ENCODE measurements at places on chromosomes 1 and 21. TPM values are rescaled to one million over a fixed set of nuclear protein-coding genes. Genes with fewer than 3 reads are reported as not detected.

GRCh38 chr21:43716376-43717165 lies 2.4 kb upstream of the PDXK start:
- no peak for DNase-seq

DNA sequence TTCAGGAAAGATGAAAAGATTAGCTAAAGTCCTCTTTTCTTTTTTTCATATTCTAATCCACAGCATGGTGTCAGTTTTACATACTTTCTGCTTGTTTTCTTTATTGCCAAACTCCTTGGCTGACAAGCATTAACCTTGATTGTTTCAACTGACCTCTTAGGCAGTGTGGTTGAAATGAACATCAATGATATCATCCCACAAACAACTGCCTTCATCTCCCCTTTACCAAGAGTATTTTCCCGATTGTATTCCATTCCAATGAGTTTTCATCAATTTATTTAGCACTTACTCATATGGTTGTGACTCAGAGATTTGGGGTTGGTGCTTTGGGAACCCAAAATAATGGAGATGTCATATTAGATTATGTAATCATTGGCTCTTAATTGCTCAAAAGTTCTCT lies 71.8 kb downstream of the SPAG17 start:
- no peak for DNase-seq

GRCh38 chr1:165376811-165377311 lies 20.3 kb upstream of the LMX1A start:
- no peak for DNase-seq

The OR6K3 gene
- not detected for total RNA-seq

The PLPPR4 gene
- total RNA-seq, result 0.42 TPM

Data from HCT116 (cell line).